ENCODE measurements at places on chromosomes 12 and 14. TPM values are rescaled to one million over a fixed set of nuclear protein-coding genes. Genes with fewer than 3 reads are reported as not detected.
A peak's percentile ranks its signal among the peaks of the same experiment; 100 is the strongest.

DNA sequence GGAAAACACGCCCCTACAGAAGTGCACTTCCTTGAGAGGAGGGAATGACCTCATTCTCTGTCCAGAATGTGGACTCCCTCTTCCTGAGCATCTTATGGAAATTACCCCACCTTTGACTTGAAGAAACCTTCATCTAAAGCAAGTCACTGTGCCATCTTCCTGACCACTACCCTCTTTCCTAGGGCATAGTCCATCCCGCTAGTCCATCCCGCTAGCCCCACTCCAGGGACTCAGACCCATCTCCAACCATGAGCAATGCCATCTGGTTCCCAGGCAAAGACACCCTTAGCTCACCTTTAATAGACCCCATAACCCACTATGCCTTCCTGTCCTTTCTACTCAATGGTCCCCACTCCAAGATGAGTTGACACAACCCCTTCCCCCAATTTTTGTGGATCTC, 5.0 kb upstream of the INHBE start:
- no peaks in the 10 kb centered on the region for H3K27me3 ChIP-seq
- no peak overlapping the region for H3K27ac ChIP-seq
- DNase-seq, result no peak
- H3K36me3 ChIP-seq, result no peaks in the 10 kb centered on the region
- H3K4me1 ChIP-seq, result peaks cover 21% of the 10 kb centered on the region

- H3K4me1 ChIP-seq, result no peaks in the 10 kb centered on the region
- no peak overlapping the region for H3K27ac ChIP-seq
- DNase-seq, result no peak
- no peak overlapping the region for H3K4me3 ChIP-seq
Measured at GRCh38 chr12:107584563-107584962, 101.0 kb upstream of the PWP1 start.

GRCh38 chr12:94140556-94140955, 7.8 kb upstream of the PLXNC1 start:
- H3K4me1 ChIP-seq, result no peaks in the 10 kb centered on the region
- peaks cover 44% of the 10 kb centered on the region for H3K27me3 ChIP-seq
- H3K36me3 ChIP-seq, result no peaks in the 10 kb centered on the region

- H3K27ac ChIP-seq, result no peak overlapping the region
- no peaks in the 10 kb centered on the region for H3K4me1 ChIP-seq
- no peak overlapping the region for H3K4me3 ChIP-seq
- no peaks in the 10 kb centered on the region for H3K36me3 ChIP-seq
- peaks cover 9% of the 10 kb centered on the region for H3K27me3 ChIP-seq
Measured at GRCh38 chr12:105462831-105463230, 132.3 kb downstream of the C12orf75 start.

DNA sequence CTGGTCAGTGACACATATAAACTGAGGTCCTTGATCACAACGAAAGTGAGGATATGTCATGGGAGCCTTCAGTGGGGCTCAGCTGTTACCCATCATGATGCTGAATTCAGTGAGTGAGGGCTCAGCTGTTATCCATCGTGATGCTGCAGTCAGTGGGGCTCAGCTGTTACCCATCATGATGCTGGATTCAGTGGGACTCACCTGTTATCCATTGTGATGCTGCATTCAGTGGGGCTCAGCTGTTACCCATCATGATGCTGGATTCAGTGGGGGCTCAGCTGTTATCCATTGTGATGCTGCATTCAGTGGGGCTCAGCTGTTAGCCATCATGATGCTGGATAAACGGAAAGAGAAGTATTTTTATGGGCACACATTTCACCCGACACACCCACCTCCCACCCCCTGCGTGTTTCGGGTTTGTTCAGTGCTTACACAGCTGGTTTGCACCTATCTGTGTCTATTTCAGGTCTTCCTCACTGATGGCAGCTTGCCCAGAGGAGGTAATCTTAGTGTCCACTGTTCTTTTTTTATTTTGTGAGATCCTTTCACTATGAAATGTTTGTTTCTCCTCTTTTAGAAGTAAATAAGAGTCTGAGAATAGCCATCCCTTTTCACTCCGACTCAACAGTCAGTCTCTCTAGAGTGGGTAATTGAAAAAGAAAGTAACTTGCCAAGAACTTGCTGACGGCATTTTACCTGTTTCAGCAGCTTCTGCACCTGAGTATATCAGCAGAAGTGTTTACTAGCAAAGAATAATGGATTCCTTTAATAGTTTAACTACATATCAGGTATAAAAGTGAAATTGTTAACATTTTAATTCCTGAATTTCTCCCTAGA, 183.0 kb downstream of the ERC1 start:
- H3K4me1 ChIP-seq, result no peaks in the 10 kb centered on the region
- DNase-seq, result no peak
- H3K27ac ChIP-seq, result no peak overlapping the region
- no peaks in the 10 kb centered on the region for H3K27me3 ChIP-seq
- peaks cover 5% of the 10 kb centered on the region for H3K36me3 ChIP-seq
- H3K4me3 ChIP-seq, result no peak overlapping the region

DNA sequence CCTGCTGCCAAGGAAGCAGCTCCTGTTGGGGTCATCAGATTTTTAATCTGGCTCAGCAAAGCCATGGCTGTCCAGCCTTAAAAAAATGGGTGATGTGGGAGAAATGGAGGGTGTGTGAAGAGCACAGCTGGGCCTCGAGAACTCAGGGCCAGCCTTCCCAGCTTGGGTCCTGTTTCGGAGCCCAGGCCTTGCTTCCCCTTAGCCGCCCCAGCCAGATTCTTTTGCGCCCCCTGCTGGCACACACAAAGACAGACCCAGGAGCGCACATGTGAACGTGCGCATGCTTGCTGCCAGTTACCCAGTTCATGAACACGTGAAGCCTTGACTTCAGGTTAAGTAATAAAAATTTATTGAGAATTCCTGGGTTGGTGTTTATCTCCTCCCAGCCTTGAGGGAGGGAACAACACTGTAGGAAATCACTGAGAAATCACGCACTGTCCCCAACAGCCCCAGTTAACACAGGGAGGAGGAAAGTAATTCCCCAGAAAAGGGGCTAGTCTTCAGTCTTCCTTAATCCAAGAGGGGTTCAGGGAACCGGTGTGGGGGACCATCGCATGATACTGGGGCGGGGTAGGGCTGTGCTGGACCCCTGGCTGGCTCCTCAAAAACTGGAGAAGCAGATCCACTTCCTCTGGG, 5.3 kb downstream of the PHB2 start:
- H3K4me1 ChIP-seq, result peaks cover 9% of the 10 kb centered on the region
- DNase-seq, result peak; percentile 82
- no peak overlapping the region for H3K4me3 ChIP-seq
- peak overlapping the region; percentile 33 for H3K27ac ChIP-seq
- H3K27me3 ChIP-seq, result no peaks in the 10 kb centered on the region
- H3K36me3 ChIP-seq, result peaks cover 38% of the 10 kb centered on the region

DNA sequence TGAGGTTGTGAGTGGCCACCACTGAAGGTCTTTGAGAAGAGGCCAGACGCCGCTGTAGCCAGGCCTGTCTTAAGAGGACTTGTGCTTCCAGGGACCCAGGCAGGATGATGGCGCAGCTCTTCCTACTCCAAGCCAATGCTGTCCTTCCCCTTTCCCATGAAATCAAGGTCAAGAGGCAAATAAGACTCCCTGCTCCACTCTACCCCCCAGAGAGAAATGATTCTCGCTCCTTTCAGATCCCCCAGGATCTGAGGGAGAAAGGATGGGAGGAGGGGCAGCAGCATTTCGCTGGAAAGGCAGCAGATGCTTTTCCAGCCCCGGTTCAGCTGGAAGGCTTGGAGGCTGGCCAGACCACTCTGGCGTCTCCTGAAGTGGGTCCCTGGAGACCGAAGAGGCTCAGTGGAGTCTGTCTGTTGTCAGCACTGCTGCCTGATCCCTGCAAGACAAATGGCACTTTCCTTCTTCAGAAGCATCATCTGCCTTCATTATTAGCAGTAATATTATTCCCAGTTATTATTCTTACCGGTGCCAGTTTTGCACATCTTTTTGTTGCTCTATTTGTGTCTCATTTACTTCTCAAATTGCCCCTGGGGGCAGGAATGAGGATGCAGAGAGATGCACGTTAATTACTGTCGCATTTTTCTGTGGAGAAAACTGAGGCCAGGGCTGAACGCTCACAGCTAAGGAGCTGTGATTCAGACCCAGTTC, 51.4 kb downstream of the C14orf132 start:
- peak; percentile 65 for DNase-seq
- H3K4me1 ChIP-seq, result peaks cover 18% of the 10 kb centered on the region
- no peaks in the 10 kb centered on the region for H3K27me3 ChIP-seq
- H3K4me3 ChIP-seq, result no peak overlapping the region
- peaks cover 29% of the 10 kb centered on the region for H3K36me3 ChIP-seq
- H3K27ac ChIP-seq, result no peak overlapping the region

LRTM2 gene
- total RNA-seq, result not detected

CCDC196 gene
- total RNA-seq, result not detected

Data from IMR-90 (cell line).